ENCODE measurements at places on chromosomes 16 and 17.

GRCh38 chr17:50027881-50028735 lies 27.8 kb upstream of the ITGA3 start:
- DNase-seq = no peak

DNA sequence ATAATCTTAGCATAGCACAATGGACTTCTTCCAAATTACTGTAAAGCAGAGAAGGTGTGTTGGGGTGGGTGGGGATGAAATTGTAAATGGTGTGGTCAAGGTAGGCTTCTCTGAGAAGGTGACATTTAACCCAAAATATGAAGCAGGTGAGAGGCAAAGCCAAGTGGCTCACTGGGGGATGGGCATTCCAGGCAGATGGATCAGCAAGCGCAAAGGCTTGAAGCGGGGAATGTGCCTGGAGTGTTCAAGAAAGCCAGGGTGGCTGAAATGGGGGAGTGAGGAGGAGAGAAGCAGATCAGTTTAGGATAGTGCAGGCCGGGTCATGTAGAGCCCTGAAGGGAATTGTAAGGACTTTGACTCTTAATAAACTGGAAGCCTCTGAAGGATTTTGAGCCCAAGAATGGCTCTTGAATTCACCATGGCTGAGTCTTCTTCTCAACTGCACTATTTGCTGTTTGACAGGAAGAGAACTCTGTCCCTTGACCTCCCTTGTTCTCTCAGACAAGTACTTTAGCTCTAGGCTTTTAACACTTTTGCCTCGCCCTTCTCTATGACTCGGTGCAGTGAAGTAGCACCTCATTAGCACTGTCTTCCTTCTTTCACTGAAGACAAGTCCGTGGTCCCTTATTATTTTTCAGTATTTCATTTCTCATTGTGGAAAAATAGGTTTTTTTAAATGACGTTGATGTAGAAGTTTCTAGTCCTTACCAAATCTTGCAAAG lies 14.7 kb downstream of the CACNG3 start:
- no peak for DNase-seq

GRCh38 chr17:32464374-32464773 lies 20.1 kb downstream of the PSMD11 start:
- DNase-seq = no peak

- DNase-seq = no peak
These were observed 154.4 kb downstream of the ABCC12 start for GRCh38 chr16:48001324-48001895.

DNA sequence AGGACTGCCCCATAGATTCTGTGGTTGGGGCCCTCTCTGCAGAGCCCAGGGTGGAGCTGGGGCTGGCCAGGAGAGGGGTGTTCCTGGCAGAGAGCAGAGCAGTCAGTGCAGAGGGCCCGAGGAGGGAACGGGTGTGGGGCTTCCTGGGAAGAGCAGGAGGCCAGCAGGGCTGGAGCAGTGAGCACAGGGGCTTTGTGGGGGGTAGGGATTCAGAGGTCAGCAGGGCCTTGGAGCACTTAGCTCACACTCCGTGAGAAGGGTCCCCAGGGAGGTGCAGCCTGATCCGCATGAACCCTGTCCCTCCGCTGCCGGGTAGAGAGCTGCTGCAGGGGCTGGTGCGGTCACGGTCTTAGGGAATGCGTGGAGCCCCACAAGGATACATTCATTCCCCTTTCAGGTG lies 113.0 kb upstream of the CIBAR2 start:
- no peak for DNase-seq

DNA sequence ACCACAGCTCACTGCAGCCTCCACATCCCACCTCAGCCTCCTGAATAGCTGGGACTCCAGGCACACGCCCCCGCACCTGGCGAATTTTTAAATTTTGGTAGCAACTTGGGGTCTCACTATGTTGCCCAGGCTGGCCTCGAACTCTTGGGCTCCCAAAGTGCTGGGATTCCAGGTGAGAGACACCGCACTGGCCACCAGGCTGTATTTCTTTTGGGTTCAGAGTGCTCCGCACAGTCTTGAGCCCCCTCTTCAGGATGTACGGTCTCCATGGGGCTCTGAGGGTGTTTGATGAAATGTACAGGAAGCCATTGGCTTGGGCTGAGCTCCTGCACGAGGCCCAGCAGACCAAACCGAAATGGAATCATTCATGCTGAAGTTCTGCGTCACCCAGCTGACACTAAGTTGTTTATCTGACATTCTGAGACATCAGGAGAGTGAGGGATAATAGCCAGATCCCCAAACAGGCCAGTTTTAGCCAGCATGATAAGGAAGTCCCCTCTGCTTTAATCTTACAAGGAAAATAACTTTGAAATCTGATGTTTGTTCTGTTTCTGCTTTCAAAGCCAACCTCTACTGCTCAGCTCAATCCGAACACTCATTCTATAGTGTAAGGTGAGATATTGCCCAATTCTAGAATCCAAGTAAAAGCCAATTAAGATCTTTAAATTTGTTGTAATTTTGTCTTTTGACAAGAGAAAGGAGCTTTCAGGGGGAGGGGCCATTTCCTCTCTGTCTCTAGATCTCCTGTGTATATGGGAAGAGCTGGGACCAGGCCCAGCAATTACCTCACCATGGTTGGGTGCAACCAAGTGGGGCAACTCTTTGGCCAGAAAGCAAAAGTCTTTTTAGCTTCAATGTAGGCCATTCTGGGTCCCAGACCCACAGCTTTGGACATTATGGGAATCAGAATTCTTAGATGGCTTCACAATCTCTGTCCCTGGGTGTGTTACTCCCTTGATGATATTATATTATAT lies 23.7 kb downstream of the GPR142 start:
- no peak for DNase-seq

DNA sequence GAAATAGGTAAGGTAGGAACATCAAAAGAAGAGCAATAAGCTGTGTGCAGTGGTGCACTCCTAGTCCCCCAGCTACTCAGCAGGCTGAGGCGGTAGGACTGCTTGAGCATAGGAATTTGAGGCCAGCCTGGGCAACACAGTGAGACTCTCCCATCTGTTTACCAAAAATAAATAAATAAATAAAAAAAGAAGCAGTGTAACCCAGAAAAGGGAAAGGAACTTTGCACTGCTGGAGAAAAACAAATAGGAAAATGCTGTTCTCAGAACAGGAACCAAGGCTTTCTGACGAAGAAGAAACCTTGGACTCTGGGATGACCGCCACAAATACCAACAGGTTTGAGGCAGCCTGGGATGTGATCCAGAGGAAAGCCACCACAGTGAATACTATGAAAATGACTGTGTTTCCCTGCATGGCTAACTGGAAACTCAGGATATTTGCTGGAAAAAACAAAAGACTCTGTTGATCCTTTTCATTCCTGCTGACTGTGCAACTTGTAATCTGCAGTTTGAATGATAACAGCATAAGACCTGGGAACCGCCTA lies 41.2 kb downstream of the TTC19 start:
- no peak for DNase-seq

DNA sequence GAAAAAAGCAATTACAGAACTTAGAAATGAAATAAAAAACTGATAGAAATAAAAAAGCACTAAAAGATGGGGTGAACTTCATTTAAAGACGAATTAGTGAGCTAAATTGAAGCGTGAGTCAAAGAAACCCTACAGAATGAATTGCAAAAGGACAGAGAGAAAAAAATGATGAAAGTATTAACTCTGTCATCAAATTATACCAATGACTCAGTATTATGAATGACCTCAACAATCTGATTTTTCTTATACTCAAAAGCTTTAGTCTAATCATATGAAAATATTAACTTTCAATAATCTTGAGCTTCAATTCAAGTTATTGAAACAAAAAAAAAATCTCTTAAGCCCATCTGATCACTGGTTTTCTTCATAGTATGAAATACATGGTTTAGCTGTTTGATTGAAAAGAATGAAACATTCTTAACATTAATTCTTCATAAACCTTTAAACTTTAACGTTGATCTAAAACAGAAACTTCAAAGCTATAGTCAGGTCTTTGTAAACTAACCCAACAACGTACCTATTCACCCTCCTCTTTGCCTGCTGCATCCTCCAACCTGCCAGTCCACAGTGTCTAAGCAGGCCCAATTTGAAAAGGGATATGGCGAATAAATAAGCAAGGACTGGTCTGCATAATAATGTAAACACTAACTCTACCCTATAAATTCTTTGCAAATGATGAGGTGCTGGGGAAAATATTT lies 6.6 kb downstream of the ABCA5 start:
- DNase-seq = no peak

DNA sequence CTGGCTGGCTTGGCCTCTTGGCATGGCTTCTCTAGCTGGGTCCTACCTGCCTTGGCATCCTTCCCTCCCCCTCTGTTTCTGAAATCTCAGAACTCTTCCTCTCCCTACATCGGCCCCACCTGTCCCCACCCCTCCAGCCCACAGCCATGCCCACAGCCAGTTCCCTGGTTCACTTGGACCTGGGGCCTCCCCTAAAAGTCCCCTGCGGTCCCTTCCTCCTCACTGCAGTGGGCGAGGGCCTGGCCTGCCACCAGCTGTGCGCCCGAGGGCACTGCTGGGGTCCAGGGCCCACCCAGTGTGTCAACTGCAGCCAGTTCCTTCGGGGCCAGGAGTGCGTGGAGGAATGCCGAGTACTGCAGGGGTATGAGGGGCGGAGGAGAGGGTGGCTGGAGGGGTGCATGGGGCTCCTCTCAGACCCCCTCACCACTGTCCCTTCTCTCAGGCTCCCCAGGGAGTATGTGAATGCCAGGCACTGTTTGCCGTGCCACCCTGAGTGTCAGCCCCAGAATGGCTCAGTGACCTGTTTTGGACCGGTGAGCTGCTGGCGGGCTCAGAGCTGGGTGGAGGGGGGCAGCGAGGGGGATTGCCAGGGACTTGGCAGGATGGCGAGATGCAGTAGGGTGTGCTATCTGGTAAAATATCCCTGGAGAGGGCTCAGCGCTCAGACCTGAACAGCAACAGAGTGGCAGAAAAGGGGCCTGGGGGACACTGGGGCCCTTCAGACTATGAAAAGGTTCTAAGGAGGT lies 14.1 kb downstream of the MIEN1 start:
- DNase-seq = no peak

DNA sequence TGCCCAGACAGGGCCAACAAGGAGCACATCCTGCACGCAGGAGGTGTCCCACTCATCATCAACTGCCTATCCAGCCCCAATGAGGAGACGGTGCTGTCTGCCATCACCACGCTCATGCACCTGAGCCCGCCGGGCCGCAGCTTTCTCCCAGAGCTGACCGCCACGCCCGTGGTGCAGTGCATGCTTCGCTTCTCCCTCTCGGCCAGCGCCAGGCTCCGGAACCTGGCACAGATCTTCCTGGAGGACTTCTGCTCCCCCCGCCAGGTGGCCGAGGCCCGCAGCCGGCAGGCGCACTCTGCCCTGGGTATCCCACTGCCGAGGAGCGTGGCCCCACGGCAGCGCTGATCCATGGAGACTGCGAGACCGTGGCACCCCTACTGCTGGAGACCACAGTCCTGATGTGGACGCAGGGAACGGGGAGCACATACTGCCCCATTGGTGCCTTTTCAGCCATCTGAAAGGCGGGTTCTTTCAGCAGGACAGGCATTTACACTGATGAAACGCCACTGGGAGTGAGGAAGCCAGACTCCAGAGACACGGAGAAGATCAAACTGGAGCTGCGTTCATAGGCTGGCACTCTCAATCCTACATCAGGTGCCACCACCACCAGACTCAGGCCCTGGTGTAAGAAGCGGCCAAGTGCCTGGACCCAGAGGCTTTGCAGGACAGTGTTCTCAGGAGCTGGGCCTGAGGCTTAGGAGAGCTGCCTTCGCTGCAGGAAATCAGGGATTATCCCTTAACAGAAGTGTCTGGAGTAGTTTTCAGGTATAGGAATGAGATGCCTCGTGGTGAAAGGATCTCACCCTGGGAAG lies 2.6 kb downstream of the NT5C start:
- DNase-seq = no peak

- DNase-seq = no peak
These were observed 14.5 kb downstream of the GPR179 start for GRCh38 chr17:38329284-38329683.

DNA sequence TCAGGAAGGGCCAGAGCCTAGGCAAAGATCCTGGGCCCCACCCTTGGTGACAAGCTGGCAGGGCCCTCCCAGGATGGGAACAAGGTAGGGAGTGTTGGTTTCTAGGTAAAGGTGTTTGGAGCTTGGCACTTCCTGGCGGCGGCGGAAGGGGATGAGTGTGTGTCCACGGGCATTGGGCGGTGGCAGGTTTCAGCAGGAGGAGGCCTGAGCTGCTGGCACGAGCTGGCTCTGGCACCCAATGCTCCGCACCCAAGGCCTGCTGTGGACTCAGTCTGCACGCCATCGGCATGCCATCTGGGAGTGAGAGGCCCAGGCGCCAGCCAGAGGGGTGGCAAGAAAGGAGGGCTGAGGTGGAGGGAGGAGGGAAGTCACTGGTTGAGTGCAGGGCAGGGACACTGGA lies 46.9 kb upstream of the TAC4 start:
- DNase-seq = no peak

DNA sequence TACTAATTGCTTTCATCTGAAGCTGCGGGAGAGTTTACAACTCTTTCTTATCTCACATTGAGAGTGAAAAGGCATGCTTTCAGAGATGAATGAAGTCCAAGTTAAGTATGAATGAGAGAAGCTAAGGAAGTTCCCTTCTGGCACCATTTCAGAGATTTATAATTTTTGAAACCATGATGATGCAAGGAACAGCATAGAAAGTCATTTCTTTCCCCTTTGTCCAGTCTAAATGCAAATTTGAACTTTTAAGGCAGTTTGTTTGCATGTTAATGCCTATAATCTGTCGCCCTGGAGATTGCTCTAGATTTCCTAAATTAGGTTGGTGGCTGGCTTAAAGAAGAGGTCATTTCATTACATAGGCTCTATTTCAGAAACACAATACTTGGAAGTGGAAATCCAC lies 594.8 kb upstream of the GOT2 start:
- no peak for DNase-seq

GRCh38 chr17:76381633-76382350 lies 2.6 kb upstream of the SPHK1 start:
- DNase-seq = no peak

DNA sequence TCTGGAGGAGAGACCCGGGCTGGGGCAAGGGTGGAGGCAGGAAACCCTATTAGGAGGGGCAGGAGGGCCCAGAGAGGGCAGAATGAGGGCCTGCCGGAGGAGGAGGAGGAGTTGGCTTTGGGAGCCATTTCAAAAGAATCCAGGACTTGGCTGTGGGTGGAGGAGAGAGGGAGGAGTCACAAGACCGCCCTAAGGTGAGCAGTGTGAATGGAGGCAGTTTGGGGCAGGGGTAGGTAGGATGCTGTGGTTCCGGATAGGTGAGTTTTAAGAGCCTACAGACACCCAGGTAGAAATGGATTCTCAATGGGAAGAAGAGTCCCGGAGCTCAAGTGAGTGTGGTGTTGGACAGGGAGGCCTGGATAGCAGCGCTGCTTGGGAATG lies 80.3 kb downstream of the ARHGAP23 start:
- DNase-seq = no peak

DNA sequence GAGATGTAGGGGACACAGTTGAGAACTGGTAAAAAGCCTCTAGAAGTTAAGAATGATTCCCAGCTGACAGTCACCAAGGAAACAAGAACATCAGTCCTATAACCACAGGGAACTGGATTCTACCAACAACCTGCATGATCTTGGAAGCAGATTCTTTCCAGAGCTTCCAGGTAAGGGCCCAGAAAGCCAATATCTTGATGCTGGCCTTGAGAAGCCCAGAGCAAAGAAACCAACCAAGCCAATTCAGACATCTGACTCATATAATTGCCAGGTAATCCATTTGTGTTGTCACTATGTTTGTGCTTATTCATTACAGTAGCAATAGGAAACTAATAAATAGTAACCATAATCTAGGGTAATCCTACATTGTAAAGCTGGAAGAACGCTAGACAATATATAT lies 81.6 kb downstream of the CACNG1 start:
- DNase-seq = no peak

GRCh38 chr17:57567251-57567650 lies 177.8 kb downstream of the CCDC182 start:
- no peak for DNase-seq

GRCh38 chr17:50841277-50841948 lies 6.0 kb downstream of the WFIKKN2 start:
- DNase-seq = no peak
